DMS79 (cell line): ENCODE measurements at places on chromosomes 16 and 17.

DNA sequence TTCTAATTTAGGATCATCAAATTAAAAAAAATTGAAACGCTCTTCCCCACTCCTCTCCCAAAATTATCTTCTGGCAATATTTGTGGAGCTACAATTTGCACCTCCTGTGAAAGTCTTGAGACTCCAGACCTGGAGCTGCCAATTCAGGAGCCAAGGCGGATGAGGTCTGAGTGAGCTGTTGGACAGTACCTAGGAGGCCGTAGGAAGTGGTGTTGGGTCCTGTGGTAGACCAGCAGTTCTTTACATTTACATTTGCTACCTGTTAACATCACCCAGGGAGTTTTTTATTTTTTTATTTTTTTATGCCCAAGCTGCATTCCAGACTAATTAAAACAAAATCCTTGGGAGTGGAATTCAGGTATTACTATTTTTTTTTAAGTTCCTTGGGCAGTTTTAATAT, 271.0 kb downstream of the PHKB start:
- no peak for DNase-seq

DNA sequence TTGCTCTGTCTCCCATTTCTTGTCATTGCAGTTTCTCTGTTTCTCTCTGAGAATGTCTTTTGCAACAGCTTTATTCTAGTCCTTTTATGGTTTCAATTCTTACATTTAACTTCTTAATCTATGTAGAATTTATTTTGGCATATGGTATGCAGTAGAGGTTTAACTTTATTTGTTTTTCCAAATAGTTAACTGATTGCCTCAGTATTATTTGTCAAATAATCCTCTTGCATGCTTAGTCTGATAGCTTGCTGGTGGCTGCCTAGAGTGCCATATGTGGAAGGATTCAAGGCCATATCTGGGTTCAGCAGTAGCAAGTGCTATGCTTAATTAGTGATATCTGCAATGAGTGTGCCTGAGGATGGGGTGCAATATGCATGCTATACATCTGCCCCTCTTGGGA, 6.9 kb downstream of the SNTB2 start:
- no peak for DNase-seq

DNA sequence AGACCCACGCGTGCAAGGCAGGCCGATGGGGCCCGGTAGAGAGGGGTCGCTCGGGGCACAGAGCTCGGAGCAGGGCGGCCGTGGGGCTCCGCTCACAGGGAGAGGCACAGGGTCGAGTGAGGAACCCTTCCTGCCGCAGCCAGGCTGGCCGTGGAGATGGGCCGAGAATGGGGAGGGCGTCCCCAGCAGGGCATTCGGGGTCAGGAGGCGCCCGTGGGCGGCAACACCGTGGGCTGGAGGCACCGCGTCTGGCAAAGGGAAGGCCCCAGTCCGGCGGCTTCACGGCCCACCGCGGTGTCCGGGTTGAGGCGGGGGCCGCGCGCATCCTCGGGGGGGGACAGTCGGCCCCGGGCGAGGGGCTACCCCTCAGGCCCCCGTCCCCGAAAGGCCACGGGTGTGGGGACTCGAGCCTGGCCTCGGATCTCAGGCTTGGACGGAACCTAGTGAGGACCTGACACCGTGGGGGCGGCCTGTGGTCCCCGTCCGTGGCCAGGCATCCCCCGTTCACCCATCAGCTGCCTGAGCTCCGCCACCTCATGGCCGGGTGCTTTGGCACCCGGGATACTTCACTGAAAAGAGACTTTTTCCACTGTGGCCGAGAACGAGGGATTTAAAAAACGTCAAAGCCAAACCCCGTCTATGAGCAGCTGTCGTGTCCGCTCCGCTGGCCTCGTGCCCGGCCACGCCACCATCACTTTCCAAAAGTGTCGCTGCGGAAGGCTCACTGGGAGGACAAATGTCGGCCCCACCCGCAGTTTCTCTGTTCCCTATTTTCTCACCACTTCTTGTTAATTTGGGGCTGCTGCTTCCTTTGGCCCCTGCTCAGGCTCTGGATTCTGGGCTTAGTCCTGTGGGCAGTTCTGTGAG, 73.6 kb downstream of the METRNL start:
- DNase-seq, result no peak

DNA sequence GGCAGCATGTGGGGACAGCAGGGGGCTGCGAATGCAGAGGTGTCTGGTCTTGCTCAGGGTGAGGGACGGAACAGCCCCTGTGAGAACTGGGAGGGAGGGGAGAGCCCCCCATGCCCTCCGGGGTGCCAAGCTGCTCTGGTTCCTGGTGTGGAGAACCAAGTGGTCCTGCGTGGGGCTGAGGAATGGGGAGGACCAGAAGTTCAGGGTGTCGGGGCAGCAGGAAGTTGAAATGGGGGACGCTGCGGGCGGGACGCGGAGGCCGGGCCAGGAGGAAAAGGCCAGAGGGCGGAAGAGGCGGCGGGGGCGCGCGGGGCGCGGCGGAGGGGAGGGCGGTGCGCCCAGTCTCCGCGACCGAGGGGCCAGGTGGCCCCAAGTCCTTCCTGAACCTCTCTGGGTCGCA, 3.6 kb downstream of the ALDH3A1 start:
- no peak for DNase-seq

GRCh38 chr17:41781404-41782110, 5.0 kb downstream of the JUP start:
- no peak for DNase-seq

DNA sequence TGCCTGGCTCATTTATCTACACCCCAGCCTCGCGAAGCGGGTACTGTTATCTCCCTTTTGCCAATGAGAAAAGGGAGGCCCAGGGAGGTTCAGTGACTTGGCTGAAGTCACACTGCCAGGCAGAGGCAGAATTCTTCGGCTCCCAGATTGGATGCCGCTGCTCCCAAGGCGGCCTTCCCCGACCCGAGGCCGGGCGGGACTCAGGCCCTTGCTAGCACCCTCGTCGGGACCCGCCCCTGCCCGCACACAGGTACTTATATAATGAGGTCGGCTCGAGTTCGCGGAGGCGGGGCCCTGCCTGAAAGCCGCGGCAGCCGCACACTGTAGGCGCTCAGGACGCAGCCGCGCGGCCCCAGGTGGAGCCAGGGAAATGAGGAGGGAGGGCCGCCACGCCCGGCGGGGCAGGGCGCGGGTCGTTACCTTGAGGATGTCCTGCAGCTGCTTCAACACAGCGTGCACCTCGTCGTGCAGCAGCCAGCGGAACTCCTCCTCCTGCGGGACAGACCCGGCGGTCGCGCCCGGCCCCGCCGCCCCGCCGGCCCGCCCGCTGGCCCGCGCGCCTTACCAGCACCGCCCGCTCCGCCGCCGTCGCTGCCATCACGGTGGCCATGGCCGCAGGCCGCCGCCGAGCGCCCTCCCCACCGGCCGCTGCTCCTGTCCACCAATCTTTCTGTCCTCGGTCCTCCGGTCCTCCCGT, at the start of gene ROGDI:
Gene ROGDI (minus strand): TSS at position 672 of the 697 bp plus-strand sequence. CDS start 62 bp downstream, at position 610.
- peak; percentile 62 for DNase-seq

- no peak for DNase-seq
These were observed 9.5 kb upstream of the BHLHA9 start for GRCh38 chr17:1260770-1261161.

- DNase-seq, result no peak
These were observed 54.1 kb downstream of the ZDHHC7 start for GRCh38 chr16:84957192-84957591.

GRCh38 chr16:66925322-66925840, at the start of gene RRAD:
TSS of gene RRAD (minus strand) at chr16:66925535. CDS start at chr16:66925179, 356 bp downstream.
- no peak for DNase-seq

- DNase-seq, result no peak
These were observed 10.3 kb downstream of the MYBBP1A start for GRCh38 chr17:4544951-4545216.

GRCh38 chr17:3923466-3924190, 7.4 kb upstream of the P2RX1 start:
- no peak for DNase-seq

- no peak for DNase-seq
These were observed 2.4 kb downstream of the NATD1 start for GRCh38 chr17:21250854-21251253.

- no peak for DNase-seq
These were observed 26.9 kb downstream of the IRX5 start for GRCh38 chr16:54957403-54958166.

DNA sequence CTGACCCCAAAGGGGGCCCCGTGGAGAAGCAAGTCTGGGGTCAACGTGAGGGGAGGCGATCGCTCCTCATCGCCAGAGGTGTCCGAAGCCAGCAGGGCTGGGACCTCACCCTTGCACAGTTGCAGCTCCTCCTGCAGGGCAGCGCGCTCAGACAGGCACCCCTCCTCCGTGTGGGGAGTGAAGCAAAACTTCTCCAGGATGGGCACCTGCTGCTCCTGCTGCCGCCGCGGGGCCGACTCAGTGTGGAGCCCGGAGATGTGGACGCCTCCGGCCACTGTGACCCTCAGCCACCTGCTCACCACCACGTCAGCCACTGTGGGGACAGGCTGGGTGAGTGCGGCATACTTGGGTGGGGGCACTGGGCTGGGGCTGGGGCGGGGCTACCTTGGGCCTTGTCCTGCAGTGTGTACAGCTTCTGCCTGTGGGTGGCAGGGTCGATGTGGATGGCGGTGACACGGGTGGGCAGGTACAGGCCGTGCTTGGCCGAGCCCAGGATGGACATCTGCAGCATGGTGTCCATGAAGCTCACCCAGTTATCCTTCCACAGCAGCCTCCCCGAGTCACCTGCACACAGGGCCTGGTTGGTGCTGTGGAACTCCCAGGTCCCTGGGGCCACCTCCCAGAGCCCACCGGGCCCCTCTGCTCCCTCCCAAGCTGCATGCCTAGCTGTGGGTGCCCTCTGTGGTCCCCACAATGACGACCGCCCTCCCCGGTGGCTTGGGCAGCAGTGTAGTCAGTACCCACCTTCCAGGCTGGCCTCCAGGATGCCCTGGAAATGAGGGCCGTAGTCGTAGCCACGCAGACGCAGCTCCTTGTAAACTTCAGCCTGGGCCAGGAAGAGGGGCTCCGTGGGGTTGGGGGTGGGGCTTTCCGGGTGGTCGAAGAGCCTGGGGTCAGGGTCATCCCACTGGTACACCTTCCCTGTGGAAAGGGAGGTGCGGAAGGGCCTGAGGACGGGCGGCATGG, 10.8 kb downstream of the FASN start:
- DNase-seq, result no peak

DNA sequence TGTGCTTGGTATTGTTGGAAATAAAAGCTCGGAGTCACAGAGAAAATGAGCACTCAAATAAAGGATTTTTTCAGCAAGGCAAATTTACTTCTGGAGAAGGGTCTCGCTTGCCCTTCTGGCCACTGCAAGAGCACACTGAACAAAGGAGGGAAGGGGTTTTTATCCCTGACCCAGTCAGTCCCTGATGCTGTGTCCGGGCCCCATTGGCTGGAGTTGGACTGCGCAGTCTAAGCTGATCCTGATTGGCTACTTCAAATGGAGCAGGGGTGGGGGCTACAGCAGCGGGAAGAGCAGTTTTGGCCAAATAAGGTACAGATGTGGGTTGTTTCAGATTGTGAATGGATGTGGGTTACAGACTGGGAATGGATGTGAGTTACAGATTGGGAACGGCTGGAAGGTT, 4.3 kb upstream of the NLRP1 start:
- no peak for DNase-seq

DNA sequence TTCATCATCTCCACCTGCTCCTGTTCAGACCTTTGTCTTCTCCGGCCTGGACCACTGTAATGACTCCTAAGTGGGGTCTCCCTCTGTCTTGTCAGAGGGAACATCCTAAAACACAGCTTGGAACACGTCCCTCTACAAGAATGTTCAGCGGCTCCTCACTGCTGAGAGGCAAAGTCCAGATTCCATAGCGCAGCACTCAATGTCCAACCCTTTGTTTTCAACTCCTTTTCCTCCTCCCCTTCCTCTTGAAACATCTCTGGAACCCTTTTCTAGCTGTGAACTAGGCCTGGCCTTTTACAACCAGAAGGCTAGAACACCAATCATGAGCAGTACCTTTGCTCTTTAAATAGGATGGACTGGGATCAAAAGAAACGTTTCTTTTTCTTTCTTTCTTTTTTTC, 914 bp downstream of the C17orf50 start:
- no peak for DNase-seq

- DNase-seq, result no peak
These were observed 3.0 kb downstream of the BAHCC1 start for GRCh38 chr17:81398176-81398831.
